ENCODE measurements at places on chromosomes 3 and 15.

DNA sequence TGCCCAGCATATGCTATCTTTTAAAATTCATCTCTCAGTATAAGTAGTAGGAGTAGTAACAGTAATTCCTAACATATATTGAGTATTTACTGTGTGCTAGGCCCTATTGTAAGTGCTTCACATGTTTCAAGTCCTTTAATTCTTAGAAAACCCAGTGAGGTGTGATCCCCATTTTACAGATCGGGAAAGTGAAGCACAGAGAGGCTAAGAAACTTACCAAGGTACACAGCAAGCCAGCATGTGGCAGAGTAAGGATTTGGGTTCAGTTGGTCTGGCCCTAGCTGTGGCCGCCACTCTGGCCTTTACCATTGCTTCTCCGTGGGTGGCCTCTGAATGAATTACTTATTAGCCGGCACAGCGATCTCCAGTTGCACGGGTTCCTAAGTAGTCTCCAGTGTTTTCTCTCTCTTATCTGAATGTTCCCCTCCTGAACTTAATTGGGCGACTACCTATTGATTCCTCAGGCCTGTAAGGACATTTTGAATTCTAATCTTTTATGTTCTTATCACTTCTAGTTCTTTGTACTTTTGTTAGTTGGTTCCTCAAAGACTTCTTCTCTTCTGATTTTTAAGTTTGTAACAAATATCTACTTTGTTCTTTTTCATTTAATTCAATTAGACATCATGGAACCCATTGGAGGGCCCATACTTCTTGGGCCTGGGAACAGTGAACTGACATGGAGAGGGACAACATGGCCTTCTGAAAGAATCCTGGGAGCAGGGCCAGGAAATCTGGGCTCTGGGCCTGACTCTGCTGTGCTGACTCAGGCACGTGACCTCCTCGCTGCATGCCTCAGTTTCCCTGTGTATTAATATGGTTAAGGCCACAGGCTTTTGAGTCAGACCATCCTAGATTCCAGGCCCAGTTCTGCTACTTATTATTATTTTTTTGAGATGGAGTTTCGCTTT, 11.6 kb downstream of the CLCN2 start:
- no peak for DNase-seq

DNA sequence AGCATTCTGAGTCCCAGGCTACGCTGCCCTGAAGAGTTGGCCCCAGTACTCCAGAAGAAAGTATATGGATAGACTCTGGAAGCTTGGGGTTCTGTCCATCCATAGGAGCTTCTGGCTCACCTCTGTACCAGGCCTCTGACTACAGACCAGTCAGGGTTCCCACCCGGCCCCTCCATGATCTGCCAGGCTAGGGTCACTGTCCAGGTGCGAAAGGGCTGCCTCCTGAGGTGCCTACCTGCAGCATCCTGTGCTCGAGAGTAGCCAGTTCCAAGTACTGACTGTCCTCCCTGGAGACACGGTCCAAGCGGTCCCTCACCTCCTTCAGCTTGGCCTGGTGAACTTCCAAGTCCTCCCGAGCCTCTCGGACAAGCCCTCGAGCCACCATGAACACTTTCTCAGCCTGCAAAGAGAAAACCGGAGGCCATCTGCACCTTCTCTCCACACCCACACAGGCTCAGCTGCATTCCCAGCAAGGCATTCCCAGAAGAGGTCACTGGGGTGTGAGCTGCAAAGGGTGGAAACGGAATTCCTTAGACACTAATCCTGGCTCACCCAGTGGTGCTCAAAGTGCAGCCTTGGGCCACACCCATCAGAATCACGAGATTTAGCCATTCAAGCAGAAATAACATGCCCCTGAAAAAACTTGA, 3.7 kb upstream of the PLXNB1 start:
- no peak for DNase-seq

- DNase-seq = no peak
Observed at GRCh38 chr3:148816981-148817525, 10.6 kb upstream of the CPB1 start.

DNA sequence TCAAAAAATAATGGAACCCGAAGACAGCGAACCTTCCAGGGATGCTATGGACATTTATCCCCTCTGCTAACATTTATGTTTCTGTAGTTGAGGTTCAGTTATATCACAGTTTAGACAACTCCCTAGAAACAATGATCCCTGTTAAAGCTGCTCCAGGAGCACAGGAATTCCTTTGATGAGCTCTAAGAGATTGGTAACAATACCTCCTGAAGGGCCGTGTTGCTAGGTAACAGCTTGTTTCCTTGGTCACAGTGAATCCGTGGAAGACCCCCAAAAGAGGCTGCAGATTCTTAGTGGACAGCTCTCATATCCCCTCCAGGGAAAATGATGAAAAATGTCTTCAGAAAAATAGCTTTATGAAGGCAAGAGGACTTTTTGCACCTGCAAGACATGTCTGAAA, 160.2 kb downstream of the SERPINI1 start:
- no peak for DNase-seq

DNA sequence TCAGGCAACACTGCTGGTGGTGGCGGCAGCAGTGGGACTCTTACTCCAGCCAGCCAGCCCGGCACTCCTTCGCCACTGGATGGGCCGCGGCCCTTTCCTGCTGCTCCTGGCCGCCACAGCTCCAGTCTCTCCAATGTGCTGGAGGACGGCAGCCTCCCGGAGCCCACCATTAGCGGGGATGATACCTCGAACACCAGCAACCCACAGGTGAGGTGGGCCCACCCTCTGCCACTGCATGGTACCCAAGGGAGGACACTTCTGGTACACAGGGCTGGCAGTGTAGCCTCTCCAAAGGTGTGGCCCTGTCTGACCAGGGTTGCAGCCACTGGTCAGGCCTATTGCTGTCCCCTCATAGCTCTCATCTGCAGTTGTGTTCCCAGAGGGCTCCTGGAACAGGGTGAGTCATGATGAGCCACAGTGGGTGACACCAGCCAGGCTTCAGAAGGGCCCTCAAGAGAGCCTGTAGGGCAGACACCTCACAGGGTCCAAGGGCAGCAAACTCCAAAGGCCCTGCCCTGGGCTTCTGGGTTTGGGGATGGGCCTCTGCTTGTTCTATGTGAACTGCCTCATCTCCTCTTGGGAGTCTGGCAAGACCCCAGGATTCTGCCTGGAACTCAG, 20.8 kb downstream of the NBEAL2 start:
- DNase-seq = no peak

Data from activated CD8-positive, alpha-beta memory T cell treated with anti-CD3 and anti-CD28 coated beads, Interleukin-2, amount 50 U/mL, for 48 hours (primary cell).